CD4-positive, alpha-beta T cell treated with Interferon alpha-2 for 1 hour (primary cell): ENCODE measurements at places on chromosomes 6 and 20.
A peak's percentile ranks its signal among the peaks of the same experiment; 100 is the strongest.

DNA sequence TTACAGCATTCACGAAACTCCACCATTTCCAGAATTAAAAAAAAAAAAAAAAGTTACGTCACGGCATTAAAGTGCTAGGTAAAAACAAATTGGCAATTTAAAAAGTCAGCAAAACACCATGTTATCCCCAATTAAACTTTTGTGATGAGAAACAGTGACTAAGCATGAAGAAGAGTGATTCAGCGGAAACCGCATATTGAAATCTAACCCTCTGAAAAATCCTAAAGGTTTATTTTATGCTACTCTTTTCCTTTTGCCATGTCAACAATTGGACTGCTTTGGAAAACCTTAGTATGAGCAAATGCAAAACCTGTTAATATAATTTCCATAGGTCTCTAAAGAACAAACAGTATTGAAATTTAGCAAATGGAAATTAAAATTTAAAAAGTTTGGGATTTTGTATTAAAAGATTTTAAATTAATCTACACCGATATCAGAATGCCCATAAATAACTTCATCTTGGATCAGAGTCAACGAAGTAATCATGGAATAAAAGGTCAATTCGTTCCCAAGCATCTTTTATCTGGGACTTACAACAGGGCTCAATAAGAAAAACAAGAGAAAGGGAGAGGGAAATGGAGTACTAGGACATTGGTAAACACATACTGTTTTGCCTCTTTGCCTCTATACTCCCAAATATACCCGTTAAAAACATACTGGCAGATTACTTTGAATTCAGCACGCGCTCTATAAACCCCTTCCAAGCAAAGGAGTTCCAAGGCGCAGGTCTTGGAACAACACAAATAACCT lies 1.1 kb downstream of the FBXO30 start:
- no peak for DNase-seq

DNA sequence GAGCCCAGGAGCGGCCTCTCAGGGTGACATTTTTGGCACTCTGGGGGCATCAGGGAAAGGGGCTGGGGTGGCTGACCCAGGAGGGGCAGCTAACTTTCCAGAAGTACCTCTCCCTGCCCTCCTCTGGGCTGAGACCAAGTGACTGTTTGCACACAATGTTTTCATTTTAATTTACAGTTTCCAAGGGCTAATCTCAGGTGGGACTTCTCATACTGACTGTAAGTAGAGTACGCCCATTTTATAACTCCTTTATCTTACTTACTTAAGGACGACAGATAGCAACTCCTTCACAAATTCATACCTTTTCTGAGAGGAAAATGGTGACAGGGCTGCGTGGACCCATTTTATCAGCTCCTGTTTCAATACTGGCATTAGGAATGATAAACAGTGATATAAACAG lies 172.9 kb upstream of the EXOC2 start:
- DNase-seq, result no peak

- DNase-seq, result no peak
Observed at GRCh38 chr20:63768591-63769515, 29.3 kb downstream of the SLC2A4RG start.

- DNase-seq, result no peak
Observed at GRCh38 chr6:151004383-151005024, 139.0 kb downstream of the MTHFD1L start.

DNA sequence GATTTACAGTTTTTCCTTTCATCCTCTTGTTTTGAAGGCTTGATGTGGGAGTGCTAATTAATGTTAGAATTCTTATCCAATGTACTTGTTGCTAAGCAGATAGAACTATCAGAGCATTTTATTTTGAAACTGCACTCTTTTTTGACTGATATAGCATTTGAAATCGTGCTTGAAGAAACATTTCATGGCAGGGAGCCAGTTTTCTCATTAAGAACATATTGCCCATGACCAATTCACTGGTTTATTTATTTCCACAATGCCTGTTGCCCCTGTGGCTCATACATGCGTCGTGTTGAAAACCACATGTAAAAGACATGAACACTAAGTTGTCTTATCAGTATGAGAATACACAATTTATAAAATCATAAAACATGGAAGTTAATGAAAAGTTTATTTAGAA lies 479.7 kb upstream of the FLRT3 start:
- DNase-seq, result no peak

DNA sequence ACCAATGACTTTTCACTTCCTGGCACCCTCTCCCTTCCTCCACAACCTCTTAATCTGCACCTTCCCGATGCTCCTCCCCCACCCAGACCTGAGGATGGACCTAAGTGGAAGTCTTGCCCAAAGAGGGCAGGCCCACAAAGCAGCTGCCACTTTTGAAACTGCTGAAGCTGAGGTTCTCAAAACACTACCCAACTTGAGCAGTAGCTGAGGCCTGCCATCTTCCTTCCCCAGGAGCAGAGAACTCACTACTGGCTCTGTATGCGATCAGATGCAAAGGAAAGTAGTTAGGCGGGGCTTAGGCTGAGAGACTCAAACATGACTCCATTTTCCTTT lies 1.5 kb downstream of the HM13 start:
- peak; percentile 42 for DNase-seq

GRCh38 chr6:89145956-89146717 lies at the start of gene PM20D2:
Gene PM20D2, plus strand, starts transcription at chr6:89146055. Its CDS starts 90 bp downstream, at chr6:89146145.
- peak; percentile 72 for DNase-seq

DNA sequence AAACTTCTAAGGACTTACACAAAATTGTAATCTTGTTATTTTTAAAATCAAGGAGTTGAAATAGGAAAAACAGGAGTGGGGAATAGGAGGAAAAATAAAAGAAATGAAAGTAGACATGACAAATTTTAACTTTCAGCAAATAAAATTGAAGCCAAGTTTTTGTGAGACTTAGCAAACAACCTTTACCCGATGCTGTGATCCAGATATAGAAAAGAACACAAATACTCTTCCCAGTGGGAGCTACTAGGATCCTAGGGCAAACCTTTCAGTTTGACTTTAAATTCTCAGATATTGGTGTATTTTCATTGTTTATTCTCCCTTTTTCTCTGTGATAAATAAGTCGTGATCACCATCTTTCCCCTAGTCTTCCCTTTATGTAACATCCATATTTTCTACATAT lies 968.7 kb upstream of the CITED2 start:
- no peak for DNase-seq

DNA sequence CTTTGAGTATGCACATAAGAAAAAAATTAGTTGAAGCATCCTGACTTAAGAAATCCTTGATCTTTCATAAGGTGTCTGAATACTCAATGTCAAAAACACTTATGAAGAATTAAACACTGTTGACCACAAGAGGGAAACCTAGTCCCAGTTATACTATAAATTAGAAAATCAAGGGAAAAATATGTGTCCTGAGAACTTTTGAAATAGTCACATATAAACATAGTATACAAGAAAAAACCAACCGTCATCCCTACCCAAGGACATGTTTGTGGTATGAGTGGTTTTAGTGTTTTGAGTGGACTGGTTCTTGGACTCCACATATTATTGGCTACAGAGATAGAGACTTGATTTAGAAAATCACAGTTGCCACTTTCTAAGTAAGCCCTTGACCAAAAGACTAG lies 7.6 kb upstream of the HLA-DRA start:
- DNase-seq, result peak; percentile 60

GRCh38 chr6:34154668-34155447 lies 9.0 kb upstream of the GRM4 start:
- peak; percentile 44 for DNase-seq

GRCh38 chr20:10253780-10254179 lies 35.1 kb downstream of the SNAP25 start:
- no peak for DNase-seq

GRCh38 chr6:36358226-36358915 lies 21.7 kb upstream of the BNIP5 start:
- DNase-seq, result no peak

DNA sequence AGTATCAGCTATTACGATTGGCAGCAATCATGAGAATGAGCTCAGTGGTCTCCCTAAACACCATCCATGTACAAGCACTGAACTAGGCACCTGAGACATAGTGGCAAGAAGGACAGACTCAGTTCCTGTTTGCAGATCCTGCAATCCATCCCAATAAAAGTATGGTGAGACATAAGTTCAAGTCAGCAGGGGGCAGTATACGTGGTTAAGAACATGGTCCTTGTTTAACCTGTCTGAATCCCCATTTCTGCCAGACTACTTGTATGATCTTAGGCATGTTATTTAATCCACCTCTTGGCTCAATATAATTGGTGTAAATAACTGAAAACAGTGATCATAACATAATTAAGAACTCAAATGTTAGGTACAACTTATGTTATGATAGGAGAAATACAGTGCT lies 33.2 kb upstream of the PNISR start:
- DNase-seq, result peak; percentile 4

- DNase-seq, result peak; percentile 95
Observed at GRCh38 chr6:7312616-7313504, at the start of gene SSR1. Gene SSR1, minus strand, starts transcription at chr6:7313199. Its CDS starts 79 bp downstream, at chr6:7313120.

DNA sequence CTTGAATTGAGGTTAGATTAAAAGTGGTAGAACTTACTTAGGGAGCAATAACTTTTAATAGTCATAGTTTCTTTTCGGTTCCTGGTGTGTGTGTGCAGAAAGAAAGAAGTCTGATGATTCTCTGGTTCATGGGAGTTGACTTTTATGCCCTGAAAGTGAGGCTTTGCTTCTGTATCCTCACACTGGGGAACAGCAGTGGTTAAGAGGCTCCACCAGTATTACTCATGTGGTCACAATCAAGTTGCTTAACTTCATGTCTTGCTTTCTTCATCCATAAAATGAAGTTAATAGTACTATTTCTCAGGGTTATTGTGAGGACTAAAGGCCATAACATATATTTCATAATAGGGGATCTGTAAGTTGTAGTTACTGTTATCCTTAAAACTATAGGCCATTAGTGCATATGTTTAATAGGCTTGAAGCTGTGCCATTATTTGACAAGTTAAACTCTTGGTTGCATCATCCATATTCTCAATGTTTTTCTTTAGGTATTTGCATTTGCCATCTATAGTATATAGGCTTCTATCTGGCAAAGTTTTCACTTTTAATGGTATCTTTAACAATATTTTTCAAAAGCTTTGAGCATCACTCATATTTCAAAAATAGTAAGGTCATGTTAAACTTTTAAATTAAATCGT lies 262.4 kb downstream of the PLCB1 start:
- peak; percentile 27 for DNase-seq

- no peak for DNase-seq
Observed at GRCh38 chr6:33965766-33966165, 162.0 kb upstream of the MLN start.

DNA sequence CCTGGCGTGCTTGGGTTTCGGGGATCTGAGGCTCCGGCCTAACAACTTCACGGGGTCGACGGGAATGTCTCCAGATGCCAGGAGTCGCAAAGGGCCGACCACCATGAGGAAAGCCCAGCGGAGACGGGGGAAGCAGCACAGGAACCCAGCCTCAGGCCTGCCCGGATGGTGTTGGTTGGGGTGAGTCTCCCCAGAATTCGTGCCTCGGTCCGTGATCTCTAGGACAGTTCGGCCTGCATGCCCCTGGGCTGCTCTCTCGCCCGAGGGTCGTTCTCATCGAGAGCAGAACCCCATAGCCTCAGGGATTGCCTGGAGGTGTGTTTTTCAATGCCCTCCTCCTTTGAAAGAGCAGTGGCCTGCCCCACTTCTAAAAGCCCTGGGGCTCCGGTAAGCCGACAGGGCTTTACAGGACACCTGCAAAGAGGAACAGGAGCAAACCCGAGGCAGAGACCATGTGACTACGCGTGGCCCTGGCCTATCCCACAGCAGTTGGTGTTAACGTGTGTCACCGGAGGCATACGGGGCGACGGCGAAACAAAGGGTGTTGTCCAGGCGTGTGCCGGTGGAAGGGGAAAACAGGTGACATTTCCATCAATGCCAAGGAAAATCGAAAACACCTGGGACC lies 973.1 kb upstream of the DEFB115 start:
- no peak for DNase-seq

- DNase-seq, result peak; percentile 51
Observed at GRCh38 chr6:28953039-28953584, 29.3 kb upstream of the TRIM27 start.

GRCh38 chr6:98539741-98540140 lies 294.6 kb upstream of the POU3F2 start:
- DNase-seq, result no peak

DNA sequence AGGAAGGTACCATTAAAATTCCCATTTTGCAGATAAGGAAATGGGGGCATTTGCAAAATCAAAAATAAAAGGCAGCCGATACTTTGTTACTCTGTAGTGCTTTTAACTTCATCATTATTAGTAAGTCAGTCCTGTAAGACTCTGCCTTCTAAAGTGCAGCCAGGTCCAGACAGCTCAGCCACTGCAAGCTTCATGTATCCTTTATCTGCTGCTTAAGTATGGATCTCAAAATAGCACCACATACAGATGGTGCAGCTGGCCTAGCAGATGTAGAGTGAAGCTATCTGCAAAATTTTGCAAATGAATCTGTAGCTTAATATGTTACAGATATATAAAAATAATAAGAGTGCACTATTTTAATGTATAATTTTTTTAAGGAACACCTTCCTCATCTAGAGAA lies 53.4 kb downstream of the NUS1 start:
- no peak for DNase-seq

- DNase-seq, result no peak
Observed at GRCh38 chr20:17875106-17875980, 93.3 kb downstream of the SNX5 start.

DNA sequence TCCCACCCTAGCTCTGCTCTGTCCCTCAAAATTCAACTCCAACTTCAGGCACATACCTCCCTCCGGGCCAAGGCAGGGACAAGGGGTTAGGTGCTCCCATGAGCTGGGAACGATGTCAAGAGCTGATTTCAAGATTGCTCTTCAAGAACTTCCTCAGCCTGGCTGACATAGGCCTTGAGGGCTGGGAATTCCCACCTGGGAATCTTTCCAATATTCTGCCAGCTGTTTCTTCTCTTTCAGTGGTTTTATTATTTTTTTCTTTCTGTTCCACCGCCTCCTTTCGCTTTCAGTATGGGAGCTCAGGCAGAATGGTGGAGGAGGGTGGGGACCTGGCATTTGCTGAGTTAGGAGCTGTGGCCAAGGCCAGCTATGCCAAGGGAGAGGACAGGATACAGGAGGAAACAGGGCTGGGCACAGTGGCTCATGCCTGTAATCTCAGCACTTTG lies 33.7 kb downstream of the SRSF3 start:
- DNase-seq, result no peak

- DNase-seq, result no peak
Observed at GRCh38 chr6:77511860-77512259, 48.6 kb upstream of the HTR1B start.

GRCh38 chr6:154138793-154139192 lies 99.8 kb downstream of the OPRM1 start:
- no peak for DNase-seq
